ENCODE measurements at places on chromosomes 3 and 15. TPM values are rescaled to one million over a fixed set of nuclear protein-coding genes. Genes with fewer than 3 reads are reported as not detected.

Gene FNDC3B
- 34.3 TPM for total RNA-seq

Gene TMCO5A
- not detected for total RNA-seq

Gene MAPKAPK3
- total RNA-seq: 12.2 TPM

Gene PLAAT1
- 6.1 TPM for total RNA-seq

Gene C2CD4B
- total RNA-seq: 2.0 TPM

DNA sequence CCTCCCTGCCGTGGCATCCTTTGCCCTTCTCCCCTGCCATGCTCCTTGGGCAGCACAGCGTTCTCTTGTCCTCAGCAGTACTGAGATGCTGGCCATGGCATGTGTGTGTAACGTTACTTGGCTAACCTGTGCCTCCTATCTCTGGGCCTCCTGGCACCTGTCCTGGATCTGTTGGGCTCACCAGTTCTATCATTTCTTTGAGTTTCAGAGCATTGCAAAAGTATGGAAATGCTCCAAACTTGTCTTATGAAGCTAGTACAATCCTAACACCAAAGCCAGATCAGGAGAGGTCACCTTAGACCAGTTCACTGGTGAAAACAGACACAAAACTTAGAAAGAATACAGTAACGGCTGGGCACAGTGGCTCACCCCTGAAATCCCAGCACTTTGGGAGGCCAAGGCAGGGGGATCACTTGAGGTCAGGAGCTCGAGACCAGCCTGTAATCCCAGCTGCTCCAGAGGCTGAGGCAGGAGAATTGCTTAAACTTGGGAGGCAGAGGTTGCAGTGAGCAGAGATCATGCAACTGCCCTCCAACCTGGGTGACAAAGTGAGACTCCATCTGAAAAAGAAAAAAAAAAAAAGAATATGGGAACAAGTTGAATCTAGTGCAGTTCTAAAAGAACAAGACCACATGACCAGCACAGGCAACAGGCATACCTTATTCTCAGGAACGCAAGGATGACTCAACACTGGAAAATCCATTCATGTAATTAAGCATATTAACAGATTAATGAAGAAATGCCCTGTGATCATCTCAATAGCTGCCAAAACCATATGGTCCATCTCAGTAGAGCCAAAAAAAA is 62.4 kb upstream of the TRPM1 start:
- no peak for DNase-seq

GRCh38 chr15:33344111-33344510 is 33.3 kb downstream of the RYR3 start:
- DNase-seq: no peak

DNA sequence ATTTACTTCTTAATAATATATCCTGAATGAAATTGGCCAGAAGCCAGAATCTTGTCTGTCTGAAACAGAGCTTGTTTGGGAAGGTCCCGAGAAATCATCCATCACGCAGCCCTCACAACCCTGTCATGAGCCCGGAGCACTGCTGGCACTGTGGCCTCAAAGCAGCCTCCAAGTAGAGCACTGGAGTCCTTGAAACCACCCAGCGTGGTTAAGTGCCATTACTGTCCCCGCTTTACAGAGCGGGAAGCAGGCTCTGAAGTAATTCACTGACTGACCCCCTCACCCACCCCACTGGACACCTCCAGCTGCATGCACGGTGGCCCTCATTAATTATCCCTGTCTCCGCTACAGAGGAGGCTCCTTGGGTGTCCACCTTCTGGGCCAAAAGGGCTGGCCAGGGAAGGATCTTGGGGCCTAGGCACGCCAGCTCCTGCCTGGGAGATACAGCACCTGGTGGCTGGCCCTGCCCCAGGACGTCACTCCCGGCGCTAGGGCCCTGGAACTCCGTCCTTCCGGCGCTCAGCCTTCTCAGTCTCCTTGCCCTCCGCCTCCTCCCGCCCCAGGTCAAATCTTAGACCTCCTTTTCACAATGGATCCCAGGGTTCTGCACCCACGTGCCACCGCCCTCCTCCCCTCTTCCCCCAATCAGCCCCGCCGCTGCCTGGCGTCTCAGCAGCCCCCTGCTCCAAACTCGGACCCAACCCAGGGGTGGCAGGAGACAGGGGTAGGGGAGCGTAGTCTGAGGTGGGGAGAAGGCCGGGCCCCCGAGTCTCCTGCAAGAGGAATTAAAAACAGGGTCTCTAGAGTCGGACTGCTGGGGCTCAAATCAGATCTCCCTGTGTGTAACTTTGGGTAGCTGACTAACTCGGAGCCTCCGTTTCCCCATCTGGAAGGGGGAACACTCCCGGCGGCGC is 1.1 kb downstream of the TKT start:
- peak; percentile 83 for DNase-seq

DNA sequence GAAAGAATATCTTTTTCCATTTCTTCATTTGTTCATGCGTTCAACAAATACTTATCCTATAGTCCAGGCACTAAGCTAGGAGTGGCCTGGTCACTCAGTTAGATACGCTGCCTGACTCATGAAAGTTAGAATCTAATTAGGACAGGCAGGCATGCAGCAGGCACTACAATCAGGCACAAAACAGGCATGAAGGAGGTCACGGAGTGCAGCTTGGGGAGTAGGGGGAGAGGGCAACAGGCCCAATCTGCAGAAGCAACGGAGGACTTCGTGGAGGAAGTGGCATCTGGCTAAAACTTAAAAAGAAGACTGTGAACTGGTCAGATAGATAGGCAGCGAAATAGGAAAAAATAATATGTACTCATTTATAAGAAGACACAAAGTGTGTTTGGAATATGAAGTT is 420.9 kb downstream of the MAGI1 start:
- no peak for DNase-seq

GRCh38 chr3:197847866-197848401 is 56.9 kb downstream of the LRCH3 start:
- DNase-seq: no peak

DNA sequence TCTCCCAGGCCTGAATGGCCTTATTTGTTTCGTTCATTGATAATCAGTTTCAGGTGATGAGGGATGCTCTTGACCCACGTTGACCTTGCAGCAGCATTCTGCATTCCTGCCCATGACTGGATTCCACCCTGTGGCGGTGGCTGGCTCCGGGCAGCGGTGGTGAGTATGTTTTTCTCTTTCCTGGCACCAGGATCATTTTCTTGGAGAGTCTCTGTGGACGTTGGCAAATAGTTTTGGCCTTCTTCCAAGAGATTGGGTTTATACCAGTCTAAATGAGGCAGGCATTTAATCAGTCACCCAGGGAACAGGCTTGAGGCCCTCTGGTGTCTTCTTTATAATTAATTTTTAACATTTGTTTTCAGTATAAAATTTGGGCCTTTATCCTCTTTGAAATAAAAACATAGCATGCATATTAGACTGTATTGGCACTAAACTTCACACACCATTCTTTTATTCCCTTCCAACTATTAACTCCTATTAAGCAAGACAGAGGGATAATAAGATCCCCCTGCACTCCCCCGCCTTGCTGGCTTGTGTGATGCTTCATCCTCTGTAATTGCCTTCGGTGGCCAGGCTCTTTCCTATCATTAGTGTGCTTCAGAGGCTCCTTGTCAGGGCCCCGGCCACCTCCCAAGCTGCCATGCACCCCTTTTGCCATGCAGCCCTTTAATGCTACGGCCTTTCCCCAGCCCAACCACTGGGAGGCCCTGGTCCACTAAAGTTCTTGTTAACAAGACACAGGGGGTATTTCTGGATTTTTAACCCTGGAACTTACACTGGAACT is 176.2 kb upstream of the TOPAZ1 start:
- DNase-seq: no peak

- DNase-seq: no peak
Observed at GRCh38 chr3:195238586-195239118, 32.3 kb downstream of the XXYLT1 start.

DNA sequence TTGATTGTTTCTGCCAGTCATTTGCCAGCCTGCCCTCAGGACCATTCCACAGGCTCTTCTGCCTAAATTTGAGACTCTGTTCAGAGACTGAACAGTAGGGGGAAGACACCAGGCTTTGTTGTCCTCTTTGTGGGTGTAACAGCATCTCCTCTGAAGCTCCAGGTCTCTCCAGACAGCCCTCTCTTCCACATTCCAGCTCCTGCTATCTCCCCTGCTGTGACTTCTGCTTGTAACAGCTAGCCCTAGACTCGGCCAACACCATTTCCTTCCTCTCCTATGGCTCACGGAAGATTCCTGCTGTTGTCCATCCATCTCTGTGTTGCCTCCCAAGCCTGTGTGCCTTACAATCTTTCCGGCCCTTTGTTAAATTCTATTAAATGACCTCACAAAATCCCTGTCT is 40.2 kb downstream of the SUCLG2 start:
- DNase-seq: no peak

DNA sequence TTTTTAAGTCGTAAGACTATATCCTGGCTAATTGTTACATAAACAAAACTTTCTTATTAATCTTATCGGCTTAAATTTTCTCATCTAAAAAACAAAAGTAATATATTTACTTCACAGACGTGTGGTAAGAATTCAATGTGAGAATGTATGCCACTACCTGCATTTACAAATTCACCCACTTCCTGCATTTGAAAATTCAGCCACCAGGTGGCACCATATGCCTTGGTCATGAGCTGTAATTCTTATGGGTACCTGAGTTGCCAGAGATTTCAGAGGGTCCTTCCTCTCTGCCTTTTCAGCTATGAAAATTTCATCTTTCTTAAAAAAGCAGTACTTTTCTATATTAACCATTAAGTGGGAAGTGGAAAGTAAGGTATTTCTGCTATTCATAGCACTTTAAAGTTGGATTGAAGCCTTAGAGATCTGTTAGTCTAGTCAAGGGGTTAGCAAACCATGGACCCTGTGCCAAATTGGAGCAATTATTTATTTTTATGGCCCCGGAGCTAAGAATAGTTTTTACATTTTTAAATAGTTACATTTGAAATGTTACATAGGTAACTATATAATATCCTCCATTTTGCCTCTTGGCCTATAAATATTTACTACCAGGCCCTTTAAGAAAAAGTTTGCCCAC is 127.8 kb downstream of the HCN4 start:
- DNase-seq: peak; percentile 48

DNA sequence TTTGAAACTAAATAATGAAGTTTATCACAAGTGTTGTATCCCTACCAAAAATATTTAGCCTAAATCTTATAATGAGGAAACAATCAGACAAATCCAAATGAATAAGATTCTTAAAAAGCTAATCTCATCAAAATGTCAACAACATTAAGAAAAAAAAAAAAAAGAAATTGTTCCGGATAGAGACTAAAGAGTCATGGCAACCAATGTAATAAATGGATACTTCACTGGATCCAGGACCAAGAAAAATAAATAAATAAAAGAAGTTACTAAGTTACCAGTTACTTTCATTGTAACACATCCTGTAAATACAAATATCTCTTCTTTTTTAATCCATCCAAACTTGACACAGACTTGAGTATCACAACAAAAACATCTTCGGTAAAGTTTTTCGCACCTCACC is 607 bp downstream of the MRPL47 start:
- DNase-seq: no peak

DNA sequence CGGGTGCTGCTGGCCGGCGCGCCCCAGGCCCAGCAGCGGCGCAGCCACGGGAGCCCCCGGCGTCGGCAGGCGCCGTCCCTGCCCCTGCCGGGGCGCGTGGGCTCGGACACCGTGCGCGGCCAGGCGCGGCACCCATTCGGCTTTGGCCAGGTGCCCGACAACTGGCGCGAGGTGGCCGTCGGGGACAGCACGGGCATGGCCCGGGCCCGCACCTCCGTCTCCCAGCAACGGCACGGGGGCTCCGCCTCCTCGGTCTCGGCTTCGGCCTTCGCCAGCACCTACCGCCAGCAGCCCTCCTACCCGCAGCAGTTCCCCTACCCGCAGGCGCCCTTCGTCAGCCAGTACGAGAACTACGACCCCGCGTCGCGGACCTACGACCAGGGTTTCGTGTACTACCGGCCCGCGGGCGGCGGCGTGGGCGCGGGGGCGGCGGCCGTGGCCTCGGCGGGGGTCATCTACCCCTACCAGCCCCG is 777 bp downstream of the LOXL1 start:
- no peak for DNase-seq

DNA sequence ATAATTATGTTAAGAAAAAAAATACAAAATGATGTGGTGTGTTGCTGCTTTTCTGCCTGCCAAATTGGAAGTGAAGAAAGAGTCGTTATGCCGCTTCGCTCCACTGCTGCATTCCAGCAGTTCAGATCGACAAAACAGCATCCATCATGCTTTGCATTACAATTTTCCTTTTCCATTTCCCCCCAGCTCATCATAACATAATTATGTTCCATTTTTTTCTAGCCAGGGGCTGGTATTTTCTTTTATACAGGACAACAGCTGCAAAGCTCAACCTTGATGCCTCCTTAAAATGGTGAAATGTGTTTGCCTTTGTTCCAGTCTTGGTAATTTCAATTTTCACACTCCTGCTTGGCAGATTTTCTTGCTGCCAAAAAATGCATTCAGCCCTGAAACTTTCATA is 44.9 kb upstream of the KBTBD12 start:
- no peak for DNase-seq

DNA sequence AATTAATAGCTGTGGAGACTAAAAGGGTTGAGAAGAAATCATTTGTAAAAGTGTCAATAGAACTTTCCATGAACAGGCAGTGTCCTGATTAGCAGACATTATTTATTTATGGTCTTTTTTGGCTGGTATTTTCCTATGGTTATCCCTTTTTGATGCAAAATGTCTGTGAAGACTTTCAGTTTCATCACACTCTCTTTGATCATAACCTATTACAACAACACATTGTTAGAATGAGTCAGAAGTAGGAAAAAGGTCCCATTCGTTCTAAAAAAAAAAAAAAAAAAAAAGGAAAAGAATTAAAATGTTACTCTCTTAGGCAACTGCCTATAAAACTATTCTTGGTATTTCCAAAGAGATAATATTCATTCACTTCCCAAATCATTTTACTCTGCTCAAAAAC is 62.1 kb downstream of the SLC49A4 start:
- no peak for DNase-seq

- DNase-seq: no peak
Observed at GRCh38 chr3:195907934-195908693, at the start of gene TNK2. TSS of gene TNK2 (minus strand) at chr3:195908551. CDS start at chr3:195888588, 19,963 bp downstream.

DNA sequence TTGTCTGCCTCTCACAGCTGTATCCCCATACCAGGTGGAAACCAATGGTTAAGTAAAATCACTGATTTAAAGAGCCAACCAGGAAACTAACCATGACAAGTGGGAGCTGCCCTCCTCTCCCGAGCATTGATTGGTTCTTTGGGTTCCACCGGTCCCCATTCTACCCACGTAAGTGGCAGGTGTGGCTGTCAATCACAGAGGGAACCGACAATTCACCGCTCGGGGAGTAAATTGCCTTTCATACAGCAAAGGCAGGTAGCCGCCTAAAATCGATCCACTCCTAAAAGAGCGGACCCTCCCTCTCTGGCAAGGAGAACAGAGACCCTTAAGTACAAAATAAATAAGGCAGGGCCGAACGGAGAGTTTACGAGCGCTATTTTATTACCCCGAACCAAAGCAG is 1.2 kb downstream of the ERC2 start:
- DNase-seq: peak; percentile 95

DNA sequence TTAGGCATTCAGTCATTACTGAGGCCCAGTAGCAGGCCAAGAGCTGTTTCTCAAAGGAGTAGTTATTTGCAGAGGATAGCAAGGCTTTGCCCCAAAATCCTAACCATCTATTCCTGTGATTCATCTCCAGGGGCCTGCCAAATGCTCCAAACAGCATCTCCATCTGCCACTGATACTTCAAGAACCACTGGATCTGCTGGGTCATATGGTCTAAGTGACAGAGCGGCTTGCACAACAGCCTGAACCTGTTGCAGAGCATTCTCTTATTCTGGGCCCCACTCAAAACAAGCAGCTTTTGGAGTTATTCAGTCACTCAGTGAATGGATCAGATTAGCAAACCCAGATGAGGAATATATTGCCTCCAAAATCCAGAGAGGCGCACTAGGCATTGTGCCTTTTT is 68.8 kb upstream of the ALDH1A3 start:
- no peak for DNase-seq
